Stimulated activated CD8-positive, alpha-beta memory T cell treated with anti-CD3 and anti-CD28 coated beads, Interleukin-15, amount 100 ng/mL, for 24 hours (primary cell): ENCODE measurements at places on chromosomes 6 and 20.

- DNase-seq, result no peak
Observed at GRCh38 chr6:150902142-150902776, 36.8 kb downstream of the MTHFD1L start.

DNA sequence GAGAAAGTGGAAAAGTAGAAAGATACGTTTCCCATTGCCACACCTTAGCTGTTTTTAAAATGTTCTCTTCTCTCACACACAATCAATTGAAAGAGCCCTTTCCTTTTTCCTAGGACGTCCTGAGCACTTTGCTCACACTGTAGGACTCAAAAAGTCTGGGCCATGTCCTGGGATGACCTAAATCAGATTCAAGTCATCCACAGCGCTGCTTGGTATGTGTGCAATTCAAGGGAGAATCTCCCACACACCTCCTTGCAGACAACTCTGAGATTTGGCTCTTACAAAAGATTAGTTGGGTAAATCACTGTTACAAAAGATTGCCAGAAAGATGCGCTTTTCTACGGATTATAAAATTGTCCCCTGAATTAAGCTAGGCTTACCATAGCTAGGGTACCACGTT is 130.1 kb downstream of the RNASET2 start:
- no peak for DNase-seq

DNA sequence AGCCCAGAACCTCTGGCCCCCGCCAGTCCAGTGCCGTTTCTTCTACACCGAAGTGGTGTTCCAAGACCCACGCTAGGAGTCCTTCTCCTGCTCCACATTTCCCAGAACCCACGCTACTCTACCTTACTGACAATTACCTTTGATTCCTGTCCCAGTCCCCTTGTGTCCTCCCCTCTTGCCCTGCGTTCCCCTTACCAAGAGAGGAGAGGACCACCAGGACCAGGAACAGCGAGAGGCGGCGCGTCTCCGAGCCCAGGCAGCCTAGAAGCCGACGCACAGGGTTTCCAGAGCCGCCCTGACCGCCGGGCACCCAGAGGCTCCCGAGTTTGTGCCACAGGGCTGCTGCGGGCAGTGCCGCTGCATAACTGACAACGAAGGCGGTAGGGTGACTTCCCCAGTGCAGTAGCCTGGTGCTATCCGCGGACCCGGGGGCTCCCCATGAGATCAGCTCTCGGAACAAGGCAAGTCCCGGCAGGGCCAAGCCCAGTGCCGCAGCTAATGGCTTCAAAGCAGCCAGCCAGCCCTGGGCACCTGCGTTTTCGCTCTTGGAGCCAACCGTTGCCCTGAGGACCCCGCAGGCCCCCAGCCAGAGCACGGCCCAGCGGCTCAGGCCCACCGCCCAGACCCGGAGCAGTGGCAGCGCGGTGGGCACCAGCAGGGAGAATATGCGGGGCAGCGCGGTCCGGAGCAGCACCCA is 512 bp downstream of the TAP1 start:
- DNase-seq, result no peak

- no peak for DNase-seq
Observed at GRCh38 chr6:79632580-79632979, 1.5 kb downstream of the SH3BGRL2 start.

- DNase-seq, result no peak
Observed at GRCh38 chr6:23282252-23283021, 713.1 kb downstream of the HDGFL1 start.

- DNase-seq, result no peak
Observed at GRCh38 chr20:1860446-1860845, 34.8 kb upstream of the SIRPA start.

DNA sequence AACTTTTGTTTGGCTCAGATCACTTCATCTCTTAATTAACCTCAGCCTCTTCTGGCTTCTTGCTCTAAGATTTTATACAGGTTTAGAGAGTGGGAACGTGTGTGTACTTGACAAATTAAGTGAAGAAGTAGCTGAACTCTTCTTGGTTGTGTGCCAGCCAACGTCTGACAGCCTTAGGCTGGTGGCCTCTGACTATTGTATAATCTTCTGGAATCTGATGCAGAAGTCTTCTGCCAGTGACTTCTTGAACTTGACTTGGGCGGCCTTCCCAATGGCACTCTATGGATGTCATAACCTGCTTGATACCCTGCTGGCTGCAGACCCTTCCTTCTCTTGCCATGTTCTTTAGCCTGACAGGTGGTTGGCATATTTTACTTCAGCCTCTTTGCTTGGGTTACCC is 660.5 kb downstream of the DOK5 start:
- no peak for DNase-seq

- no peak for DNase-seq
Observed at GRCh38 chr20:4722993-4723392, 1.3 kb downstream of the PRND start.

GRCh38 chr6:129340983-129341382 is 369.0 kb downstream of the ARHGAP18 start:
- DNase-seq, result no peak

DNA sequence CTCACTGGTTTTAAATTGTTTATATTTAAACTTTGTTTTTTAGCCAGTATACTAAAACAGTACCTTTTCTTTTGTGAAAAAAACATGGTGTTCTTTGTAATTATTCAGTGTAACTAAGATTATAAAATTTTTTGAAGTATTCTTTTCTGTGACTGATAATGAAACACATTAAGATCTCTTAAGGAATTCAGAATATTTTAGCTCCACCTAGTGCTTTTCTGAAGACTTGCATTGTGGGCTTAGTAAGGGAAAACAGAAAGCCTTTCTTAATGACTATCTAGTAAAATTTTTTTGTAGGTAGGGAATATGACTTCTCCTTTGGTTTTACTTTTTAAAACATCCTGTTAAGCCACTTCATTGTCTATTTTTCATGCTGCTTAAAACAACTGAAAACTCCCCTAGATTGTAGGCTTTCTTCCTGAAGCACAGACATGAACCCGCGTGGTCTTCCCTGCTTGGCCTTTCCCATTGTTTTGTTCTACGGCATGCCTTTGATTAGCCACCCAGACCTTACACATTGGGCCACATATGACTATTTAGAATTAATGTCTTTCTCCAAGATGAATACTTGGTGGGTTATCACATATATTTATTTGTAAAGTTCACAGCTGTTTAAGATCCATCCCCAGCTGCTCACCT is 72.1 kb downstream of the AFDN start:
- no peak for DNase-seq

GRCh38 chr20:40980106-40980827 is 48.4 kb upstream of the TOP1 start:
- no peak for DNase-seq

DNA sequence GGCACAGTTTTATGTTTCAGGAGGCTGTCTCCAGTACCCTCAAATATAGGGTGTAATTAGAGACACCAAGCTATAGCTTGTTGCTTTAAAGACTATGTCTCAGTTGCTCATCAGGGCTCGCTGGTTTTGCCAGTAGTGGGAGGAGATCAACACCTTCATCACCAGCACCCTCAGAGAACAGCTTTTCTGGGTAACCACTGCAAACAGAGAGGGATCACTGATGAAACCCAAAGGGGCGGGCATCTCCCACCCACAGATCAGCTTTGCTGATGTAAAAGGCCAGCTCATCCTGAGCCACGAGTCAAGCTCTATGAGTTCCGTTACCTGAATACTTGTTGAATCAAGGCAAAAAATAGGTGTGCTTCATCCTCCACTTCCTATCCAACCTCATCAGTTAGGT is 187.7 kb downstream of the AIG1 start:
- DNase-seq, result no peak

DNA sequence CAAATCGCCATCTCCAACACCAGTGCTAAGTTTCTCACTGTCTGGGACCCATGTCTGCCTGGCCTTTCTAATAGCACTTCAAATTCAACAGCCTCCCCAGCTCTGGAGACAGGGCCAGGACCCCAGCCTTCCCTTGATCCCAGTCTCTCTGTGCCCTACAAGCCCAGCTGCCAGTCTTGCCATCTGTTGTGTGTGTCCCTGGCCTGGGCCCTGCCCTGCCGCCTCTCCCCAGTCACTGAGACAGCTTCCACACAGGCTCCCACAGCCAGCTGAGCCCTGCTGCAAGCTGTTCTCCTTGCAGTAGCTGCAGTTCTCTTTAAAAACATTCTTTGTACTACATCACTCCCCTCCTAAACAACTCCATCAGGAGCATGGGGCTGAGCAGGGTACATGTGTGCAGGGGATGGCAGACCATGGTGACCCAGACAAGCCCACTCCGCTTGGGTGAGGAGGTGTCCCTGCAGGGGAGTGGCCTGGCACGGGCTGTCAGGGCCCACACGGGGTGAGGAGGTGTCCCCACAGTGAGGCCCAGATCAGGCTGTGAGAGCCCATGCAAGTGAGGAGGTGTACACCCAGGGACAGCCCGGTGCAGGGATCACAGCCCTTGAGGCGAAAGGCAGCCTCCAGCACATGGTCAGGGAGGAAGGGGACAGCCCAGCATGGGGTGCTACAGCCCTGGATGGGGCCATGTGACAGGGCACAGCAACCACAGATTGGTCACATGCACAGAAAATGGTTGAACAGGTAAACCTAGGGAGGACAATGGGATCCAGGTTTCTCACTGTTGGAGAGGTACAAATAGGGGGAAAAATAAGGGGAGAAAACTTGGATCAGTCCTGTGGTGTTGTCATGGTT is 16.2 kb downstream of the CST7 start:
- DNase-seq, result no peak

GRCh38 chr6:79559706-79560105 is 22.5 kb upstream of the LCA5 start:
- no peak for DNase-seq

GRCh38 chr20:12815231-12815768 is 193.5 kb upstream of the SPTLC3 start:
- DNase-seq, result no peak

DNA sequence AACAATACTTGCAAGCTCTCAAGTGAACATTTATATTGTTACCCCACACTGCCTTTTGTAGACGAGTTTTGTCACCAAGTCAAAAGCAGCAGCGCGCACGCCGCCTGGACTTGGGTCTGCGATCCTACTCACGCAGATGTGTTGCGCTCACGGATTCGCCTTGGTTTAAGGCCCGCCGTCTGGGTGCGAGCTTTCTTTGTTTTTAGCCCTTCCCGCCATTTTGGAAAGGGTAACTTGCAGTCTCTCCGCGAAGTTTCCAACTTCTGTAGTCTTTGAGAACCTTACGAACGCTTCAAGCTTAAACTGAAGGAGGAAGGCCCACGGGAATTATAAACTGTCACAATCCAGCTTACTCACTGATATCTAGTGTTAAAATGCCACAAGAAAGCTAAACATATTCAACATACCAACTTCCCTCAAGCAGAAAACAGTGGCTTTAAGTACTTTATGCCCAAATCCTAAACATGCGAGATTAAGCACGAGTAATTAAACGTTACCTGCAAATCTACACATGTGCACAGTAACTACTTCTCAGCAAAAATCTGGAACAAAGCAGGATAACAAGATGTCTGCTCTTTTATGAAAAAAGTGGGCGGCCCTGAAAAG is 80.4 kb upstream of the BTN3A2 start:
- DNase-seq, result no peak

GRCh38 chr20:54119744-54120143 is 49.4 kb upstream of the BCAS1 start:
- no peak for DNase-seq

- no peak for DNase-seq
Observed at GRCh38 chr6:150641398-150642139, 41.9 kb downstream of the PLEKHG1 start.

DNA sequence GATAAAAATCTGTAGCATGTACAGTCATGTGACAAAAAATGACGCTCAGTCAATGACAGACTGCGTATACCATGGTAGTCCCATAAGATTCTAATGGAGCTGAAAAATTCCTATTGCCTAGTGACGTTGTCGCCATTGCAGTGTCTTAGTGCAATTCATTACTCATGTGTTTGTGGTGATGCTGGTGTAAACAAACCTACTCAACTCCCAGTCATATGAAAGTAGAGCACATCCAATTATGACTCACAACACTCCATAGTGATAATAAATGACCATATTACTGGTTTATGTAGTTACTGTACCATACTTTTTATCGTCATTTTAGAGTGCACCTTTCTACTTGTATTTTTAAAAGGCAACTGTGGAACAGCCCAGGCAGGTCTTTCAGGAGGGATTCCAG is 45.0 kb downstream of the TFAP2A start:
- DNase-seq, result no peak

- DNase-seq, result no peak
Observed at GRCh38 chr20:14996883-14997672, 659.7 kb upstream of the FLRT3 start.

GRCh38 chr20:45373353-45374100 is 4.6 kb downstream of the TP53TG5 start:
- DNase-seq, result peak; percentile 81

GRCh38 chr20:20649945-20650344 is 62.5 kb downstream of the RALGAPA2 start:
- no peak for DNase-seq

DNA sequence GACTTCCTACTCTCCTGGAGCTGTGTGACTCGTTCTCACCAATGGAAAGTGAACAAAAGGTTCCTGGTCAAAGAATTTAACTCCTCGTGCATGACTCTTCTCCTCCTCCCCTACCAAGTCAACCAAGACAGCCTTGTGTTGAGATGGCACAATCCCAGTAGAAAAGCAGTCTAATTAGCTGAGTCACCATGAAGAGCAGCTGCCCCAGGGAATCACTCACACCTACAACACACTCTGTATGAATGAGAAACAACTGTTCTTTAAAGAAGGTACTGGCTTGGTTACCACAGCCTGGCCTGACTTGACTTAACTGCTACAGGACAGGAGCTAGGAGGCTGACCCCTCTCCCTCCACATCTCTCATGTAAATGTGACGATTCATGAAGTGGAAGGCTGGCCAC is 2.9 kb upstream of the HLA-DOB start:
- no peak for DNase-seq

GRCh38 chr20:53692465-53693067 is 98.9 kb upstream of the ZNF217 start:
- DNase-seq, result no peak

- no peak for DNase-seq
Observed at GRCh38 chr6:56079751-56080540, 167.4 kb downstream of the COL21A1 start.

GRCh38 chr20:49896204-49896603 is 19.1 kb downstream of the SPATA2 start:
- no peak for DNase-seq

DNA sequence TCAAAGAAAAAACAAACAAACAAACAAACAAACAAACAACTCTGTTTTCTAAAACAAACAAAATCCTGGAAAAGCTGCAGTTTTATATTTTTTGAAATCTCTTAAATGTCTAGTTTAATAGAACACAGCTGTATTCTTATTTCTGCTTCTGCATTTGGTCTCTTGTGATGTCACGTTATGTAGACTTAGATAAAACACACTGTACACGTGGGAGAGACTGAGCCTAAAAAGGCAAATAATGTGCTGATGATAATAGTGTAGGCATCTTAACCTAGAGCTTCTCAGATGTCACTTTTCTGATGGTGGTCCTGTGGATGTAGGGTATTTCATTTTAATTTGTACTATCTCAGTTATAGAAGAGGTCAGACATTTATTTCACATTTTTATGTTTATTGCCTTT is 261.7 kb downstream of the UTRN start:
- no peak for DNase-seq
